ENCODE measurements at places on chromosomes 4 and X.
A peak's percentile ranks its signal among the peaks of the same experiment; 100 is the strongest.

- no peak for DNase-seq
Measured at GRCh38 chr4:8585721-8586212, 5.6 kb downstream of the GPR78 start.

GRCh38 chrX:2159861-2160260 lies 340.9 kb downstream of the DHRSX start:
- DNase-seq: no peak

- DNase-seq: no peak
Measured at GRCh38 chr4:121140716-121141460, 23.2 kb downstream of the TNIP3 start.

DNA sequence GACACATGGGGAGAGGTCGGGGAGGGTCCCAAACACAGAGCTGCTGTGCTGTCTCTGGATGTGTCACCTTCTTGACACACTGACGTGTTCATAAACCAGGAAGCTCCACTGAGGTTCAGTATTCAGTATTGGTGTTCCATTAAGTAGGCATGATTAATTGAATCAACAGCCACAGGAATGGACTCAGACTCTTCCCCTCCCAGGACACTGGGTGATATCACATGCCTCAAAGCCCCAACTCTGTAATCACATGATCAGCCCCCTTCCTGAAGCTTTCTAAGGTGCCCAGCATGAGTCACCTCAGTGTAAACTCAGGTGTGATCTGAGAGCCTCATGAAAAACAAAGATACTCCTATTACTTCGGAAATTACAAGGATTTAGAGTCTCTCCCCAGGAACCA lies 21.1 kb upstream of the HNRNPD start:
- peak; percentile 93 for DNase-seq

DNA sequence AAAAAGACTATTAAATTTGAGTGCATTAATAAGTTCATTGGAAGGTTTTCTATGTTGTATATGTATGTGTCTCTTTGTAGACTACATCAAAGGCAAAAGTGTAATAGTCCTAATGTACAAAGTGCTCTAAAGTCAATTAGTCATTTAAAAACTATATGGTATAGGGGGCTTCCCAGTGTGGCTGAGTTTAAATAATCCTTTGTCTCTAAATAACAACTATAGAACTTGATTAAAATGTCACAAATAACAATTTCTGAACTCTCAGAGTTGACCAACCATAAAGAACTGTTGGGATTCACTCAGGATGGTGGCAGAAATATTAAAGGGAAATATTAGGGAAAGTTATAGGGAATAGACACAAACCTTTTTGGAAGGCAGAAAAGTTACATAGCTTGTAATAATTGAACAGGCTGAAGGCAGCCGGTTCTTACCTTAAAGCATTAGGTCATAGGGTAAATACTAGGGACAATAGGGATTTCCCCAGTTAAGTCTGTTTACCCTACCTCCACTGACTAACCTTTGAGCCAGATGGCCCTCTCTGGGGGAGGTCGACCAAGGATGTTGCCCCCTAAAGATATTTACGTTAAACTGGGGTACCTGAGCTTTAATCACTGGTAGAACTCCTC lies 1054.2 kb downstream of the ARAP2 start:
- peak; percentile 92 for DNase-seq
